Regular cardiac myocyte (primary cell): ENCODE measurements at places on chromosomes 11 and 22. TPM values are rescaled to one million over a fixed set of nuclear protein-coding genes. Genes with fewer than 3 reads are reported as not detected.

WNT7B gene
- total RNA-seq: under 0.01 and 0.58 TPM in 2 replicates

EMID1 gene
- total RNA-seq: 0.28 TPM in 1 of 2 replicates, not detected in the other

CHORDC1 gene
- 36.1 and 123 TPM in 2 replicates for total RNA-seq

KREMEN1 gene
- total RNA-seq: 1.3 and 3.4 TPM in 2 replicates

KCNQ1 gene
- not detected in 2 replicates for total RNA-seq

CCDC87 gene
- total RNA-seq: 0.19 and 0.28 TPM in 2 replicates

RFPL2 gene
- total RNA-seq: not detected in 2 replicates

NCF4 gene
- under 0.01 TPM in 1 of 2 replicates, not detected in the other for total RNA-seq

RRAS2 gene
- 175 and 231 TPM in 2 replicates for total RNA-seq

OR52I2 gene
- not detected in 2 replicates for total RNA-seq

MUC6 gene
- not detected in 2 replicates for total RNA-seq
